ENCODE measurements at places on chromosomes 4 and X. TPM values are rescaled to one million over a fixed set of nuclear protein-coding genes. Genes with fewer than 3 reads are reported as not detected.

Gene NAA11
- not detected for polyA plus RNA-seq

Gene TAPT1
- polyA plus RNA-seq: 23.8 TPM

Gene SLC9B1
- 0.15 TPM for polyA plus RNA-seq

Gene BTK
- 1.5 TPM for polyA plus RNA-seq

GRCh38 chr4:153119626-153120025, 84.6 kb upstream of the TRIM2 start:
- no peak for DNase-seq

DNA sequence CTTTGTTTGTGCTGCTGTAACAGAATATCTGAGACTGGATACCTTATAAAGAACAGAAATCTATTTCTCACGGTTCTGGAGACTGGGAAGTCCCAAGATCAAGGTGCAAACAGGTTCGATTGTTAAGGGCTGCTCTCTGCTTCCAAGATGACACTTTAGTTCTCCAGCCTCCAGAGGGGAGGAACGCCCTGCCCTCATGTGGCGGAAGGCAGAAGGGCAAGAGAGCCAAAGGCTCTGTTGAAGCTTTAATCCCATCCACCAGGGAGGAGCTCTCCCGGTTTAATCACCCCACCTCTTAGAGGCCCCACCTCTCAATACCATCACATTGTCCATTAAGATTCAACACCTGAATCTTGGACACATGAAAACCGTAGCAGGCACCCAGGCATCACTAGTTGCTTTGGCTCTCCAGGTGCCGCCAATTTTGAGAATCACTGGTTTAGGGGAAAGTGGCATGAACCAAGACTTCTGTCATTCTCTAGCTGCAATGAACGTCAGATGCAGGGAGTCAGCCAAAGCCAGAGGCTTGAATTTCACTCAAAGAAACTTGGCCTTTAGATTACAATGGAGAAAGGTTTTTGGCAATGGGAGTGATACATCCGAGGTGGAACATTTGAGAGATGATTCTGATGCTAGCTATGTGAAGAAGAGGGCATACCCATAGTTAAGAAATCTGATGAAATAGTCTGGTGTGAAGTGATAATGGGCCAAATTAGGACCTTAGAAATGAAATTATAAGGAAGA, 15.7 kb downstream of the FHL1 start:
- DNase-seq: peak; percentile 70

DNA sequence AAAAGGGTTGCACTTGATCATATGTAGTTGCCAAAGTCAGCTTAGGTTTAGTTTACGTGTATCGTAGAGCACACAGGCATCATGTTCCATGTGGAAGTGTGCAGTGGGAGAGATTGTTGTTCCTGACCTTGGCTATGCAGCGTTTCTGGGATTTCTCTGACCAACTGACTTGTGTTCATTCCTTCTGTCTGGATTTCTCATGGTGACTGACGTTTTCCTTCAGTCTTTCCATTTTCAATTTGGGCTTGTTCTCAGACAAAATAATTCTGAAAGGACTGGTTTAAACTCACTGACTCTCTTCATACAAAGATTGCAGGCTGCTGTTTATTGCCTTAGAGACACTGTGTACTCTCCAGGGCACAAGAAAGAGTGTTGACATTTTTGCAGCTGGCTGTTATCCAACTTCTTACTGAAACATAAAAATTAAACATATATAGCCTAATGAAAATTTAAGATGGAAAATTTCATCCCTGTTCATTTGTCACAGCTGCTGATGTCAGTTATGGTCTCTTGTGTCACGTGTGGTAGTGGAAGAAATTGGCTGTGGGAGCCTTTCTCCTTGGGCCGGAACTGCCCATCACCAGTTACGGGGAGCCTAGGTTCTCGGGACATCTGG, 95.4 kb downstream of the TNIP2 start:
- no peak for DNase-seq

GRCh38 chrX:121036137-121036536, 11.3 kb upstream of the GLUD2 start:
- DNase-seq: no peak

- DNase-seq: no peak
These were observed 106.2 kb upstream of the AFAP1 start for GRCh38 chr4:8045909-8046308.

- peak; percentile 66 for DNase-seq
These were observed 134.2 kb downstream of the CHIC2 start for GRCh38 chr4:53929955-53930798.

DNA sequence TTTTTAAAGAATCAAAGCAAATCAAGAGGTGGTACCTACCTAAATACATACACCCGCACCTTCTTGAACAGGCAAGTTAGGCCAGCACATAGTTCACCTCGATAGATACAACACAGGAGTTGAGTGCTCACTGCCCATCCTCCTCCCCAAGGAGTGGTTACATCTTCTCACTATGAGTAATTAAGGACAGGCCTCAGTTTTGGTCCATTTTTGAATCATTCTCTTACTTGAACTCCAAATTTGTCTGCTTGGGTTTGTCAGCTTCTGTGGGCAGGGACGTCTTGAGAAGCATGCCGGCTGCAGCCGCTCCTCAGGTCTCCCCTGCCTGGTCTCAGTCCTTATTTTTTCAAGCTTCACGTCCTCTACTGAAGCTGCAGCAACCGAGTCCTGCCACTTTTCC, 190.6 kb upstream of the RBPJ start:
- DNase-seq: no peak
